ENCODE measurements at places on chromosomes 11 and 22. TPM values are rescaled to one million over a fixed set of nuclear protein-coding genes. Genes with fewer than 3 reads are reported as not detected.

Gene TMPRSS6
- 0.19 TPM for total RNA-seq

Gene ROM1
- total RNA-seq, result 0.42 TPM

GRCh38 chr11:65918211-65919140, at the start of gene C11orf68:
C11orf68 (minus strand) TSS chr11:65919062; CDS start chr11:65919031, 31 bp downstream.
- DNase-seq, result no peak

DNA sequence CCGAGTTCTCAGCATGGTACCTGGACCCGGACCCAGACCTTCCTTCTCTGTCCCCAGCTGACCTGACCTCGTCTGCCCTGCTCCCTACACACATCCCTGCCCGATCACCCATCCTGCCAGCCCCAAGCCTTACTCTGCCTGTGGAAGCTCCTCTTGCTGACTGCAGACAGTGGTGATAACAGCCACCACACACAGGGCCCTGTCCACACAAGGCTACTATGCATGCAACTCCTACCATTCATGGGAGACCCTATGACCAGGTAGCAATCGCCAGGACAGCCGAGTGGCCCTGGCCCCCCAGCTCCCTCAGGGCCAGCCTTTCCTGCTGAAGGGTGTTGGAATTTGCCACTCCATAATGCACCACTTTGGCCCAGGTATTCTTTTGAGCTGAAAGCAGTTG, 233.6 kb downstream of the BRD1 start:
- no peak for DNase-seq

Gene C11orf16
- total RNA-seq, result not detected

GRCh38 chr11:96178049-96178886, 164.7 kb downstream of the MAML2 start:
- DNase-seq, result no peak

DNA sequence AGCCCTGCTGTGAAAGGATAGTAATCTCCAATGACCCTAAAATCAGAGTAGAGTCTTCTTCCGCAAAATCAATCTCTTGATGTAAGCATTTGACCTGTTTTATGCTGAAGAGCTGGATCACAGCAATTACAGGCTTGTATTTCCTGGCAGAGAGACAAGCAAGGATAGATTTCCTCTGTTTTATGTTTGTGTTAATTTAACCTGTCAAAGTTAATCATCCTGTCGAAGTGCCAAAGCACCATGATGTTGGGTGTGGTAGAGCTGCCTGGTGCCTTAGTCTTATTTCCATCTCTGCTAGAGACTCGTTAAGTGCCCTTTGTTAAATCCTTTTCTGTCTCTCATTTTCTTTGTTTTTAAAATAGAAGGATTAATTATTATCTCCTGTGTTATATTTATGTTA, 248.1 kb downstream of the CNTN5 start:
- no peak for DNase-seq

Gene YPEL1
- total RNA-seq, result 2.3 TPM

Gene UPK3A
- not detected for total RNA-seq

Gene PIWIL4
- total RNA-seq, result 1.4 TPM

DNA sequence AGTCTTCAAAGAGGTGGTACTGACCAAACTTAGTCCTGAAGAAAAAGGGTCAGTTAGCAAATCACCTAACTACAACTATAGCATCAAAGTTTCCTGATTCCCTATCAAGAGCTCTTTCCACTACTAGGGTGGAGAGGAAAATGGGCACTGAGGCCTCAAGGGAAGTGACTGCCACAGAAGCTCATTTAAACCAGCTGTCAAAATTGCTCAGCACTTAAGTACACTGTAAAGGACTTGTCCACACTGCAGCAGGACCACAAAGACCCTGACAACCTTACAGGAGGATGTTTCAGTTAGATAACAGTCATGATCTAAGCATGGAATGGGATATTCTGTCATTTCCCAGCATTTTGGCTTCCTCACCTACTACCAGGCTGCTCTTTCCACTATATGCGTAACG, 33.0 kb downstream of the FAM168A start:
- no peak for DNase-seq

- DNase-seq, result no peak
Observed at GRCh38 chr11:67600324-67601029, 6.3 kb upstream of the NDUFV1 start.

GRCh38 chr11:11430431-11430830, 77.4 kb upstream of the CSNK2A3 start:
- no peak for DNase-seq

GRCh38 chr11:1256257-1257045, 33.6 kb downstream of the MUC5B start:
- DNase-seq, result no peak

- DNase-seq, result no peak
Observed at GRCh38 chr22:26681395-26681821, 24.0 kb downstream of the MIAT start.

DNA sequence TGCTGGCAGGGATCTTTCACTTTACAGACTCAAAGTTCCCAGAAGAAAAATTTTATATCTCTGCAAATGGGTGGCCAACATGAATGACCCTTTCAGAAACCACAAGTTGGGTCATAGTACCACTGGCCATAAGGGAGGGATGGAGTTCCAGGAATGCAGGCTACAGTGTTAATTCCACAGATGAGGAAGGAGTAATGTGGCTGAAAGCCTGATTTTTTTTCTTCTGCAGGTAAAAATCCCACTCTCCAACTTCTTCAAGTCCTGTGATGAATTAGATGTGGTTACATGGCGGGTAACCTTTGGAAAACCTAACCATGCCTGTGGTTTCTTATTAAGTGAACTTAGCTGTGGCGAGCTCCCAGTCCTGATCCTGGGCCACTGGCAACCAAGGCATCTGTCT, 103.2 kb downstream of the SLC1A2 start:
- DNase-seq, result no peak

Gene SLC37A2
- 0.25 TPM for total RNA-seq

DNA sequence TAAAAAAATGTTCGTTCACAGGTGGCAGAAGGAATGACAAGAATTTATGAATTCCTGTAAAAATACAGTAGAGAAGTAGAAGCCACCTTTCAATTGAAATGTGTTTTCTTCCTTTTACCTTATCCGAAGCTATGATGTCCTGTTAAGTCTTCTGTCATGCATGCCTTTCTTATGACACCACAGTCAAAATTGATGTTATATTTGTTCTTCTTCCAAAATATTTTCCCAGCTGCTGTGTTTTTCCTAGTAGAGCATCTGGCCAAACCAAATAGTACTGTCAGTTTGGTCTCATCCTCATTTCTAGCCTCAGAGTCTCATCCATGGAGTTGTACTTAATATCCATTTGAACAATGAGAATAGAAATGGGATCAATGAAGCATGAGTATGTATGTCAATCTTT, 206.1 kb downstream of the PGR start:
- no peak for DNase-seq

DNA sequence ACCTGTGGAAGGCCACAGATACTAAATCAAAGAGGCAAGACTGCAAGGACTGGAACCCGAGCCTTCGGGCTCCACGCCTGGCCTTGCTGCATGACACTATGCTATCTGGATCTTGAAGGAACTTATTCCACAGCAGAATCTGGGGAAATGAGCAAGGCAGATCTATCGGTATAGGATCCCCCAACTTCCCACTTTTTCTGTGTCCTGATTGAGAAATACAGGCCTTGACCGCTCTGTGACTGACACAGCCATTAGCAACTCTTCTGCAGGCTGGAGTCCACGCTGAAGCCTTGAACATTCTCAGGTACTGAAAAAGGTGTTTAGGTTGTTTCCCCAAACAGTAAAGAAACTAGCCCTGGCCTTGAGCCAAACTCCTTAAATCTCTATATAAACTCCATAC, 241.2 kb upstream of the NARS2 start:
- DNase-seq, result no peak

Gene GGTLC3
- total RNA-seq, result 0.36 TPM

Gene MB
- not detected for total RNA-seq

Measured in CD4-positive, alpha-beta T cell (primary cell).